Memory B cell (primary cell): ENCODE measurements at places on chromosomes 6 and 20.

GRCh38 chr6:146253691-146254090 lies 224.8 kb downstream of the GRM1 start:
- DNase-seq: no peak

DNA sequence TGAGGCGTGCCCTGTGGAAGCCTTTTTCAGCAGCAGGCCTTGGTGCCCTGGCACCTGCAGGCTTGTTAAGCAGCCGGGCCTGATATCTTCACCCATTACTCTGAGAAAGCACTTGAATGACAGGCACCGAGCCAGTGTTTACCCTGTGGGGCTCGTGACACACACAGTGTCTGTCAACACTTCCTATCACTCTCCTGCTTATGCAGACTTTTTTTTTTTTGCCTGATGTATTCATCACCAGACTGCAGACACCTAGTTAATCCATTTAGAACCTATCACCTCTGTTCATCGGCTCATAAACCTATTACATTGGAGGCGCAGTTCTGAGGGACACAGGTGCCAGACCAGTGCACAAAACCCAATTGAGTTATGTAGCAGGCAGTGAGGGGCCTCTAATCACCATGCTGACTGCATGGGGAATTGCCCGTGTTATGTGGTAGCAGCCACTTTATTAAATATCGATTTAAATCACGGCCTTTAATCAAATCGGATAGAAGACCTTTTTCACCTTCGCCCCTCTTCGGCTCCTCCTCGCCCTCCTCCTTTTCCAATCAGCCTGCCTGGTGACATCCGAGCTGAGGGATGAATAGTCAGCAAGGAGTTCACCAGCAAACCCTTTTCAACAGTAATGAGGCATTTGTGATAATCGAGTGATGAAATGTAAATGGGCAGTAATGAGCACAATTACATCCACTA lies 962.9 kb upstream of the SLC35B3 start:
- no peak for DNase-seq

DNA sequence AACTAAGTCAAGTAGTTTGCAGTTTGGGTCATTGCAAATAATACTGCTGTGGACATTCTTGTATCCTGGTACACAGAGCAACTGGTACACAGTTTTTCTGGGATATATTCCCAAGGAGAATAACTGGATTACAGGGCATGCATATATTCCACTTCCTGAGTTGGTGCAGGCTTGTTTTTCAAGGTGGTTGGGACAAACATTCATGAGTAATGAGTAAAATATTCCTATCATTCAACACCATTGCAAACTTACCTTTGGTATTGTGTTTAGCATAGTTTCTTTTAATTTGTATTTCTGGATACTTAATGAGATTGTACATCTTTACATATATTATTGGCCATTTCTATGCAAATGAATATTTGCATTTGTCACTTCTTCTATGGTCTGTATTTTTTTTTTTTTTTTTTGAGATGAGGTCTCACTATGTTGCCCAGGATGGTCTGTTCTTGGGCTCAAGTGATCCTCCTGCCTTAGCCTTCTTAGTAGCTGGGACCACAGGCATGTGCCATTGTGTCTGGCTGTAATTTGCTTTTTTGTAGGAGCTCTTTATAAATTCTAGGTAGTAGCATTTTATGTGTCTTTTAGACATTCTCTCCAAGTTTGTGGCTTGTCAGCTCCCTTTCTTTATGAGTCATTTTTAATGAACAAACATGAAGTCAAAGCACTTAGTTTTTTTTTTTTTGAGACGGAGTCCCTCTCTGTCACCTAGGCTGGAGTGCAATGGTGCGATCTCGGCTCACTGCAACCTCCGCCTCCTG lies 158.7 kb downstream of the SOX4 start:
- no peak for DNase-seq

DNA sequence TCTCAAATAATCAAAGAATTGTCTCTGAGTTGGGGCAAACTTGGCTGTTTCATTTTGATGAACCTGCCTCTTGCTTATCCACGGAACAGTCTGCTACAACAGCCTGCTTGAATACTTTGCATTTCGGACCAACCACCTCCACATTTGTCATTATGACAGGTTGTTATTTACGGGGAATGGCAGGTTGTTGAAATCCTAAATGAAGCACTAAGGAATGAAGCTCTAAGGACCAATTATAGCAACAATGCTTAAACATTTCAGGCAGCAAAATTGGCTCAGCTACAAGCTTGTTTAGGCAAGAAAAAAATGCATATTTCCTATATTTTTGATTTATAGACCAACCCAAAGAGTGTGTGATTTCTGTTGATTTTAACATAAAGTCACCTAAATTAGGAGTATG lies 84.5 kb downstream of the MAP3K7 start:
- DNase-seq: no peak

DNA sequence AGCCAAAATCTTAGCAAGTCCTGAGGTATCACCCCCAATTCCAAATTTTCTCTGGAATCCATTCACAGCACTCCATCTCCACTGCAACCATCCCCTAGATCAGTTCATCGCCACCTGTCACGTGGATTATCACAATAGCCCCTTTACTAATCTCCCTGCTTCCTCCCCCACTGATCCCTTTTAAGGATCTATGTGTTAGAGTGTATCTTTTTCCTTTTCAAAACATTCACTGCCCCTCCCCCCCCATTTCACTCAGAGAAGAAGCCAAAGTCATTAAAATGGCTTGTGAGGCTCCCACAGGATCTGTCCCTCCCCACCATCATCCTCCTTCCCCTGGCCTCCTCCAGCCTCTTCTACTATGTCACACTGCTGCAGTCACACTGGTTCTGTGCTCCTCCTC lies 18.4 kb upstream of the SPAG4 start:
- DNase-seq: no peak

DNA sequence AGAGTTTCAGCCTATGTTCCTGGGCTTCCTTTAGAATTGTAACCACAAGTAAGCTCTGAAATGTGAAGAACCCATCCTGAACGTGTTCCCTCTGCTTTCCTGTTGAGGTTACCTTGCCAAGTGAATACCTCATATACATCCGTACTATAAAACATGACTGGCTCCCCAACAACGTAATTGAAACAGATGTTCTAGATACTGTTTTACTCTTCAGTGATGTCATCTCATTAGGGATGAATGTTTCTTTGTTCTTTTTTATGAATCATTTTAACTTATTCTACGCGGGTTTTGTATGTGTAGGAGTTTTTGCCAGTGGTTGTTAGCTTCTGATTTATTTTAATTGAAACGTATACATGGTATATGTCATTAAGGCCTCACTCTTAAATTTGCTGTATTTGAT lies 166.8 kb downstream of the SAMD5 start:
- DNase-seq: no peak

DNA sequence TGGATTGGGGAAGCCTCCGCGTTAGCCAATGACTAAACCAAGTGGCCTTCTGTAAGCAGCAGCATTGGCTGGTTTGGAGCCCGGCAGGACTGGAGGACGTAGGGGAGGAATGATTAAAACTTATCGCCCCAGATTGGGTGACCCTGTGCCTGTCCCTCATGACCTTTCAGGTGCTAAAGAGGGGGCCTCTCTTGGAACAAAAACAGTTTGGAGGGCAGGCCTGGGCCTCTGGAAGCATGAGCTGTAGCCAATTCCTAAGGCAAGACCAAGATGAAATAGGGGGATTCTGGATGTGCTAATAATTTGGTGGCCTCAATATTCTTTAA lies 1.4 kb downstream of the GMPR start:
- no peak for DNase-seq

- no peak for DNase-seq
Observed at GRCh38 chr6:5468586-5468985, 207.3 kb downstream of the FARS2 start.

GRCh38 chr6:133710826-133711225 lies 178.1 kb upstream of the TCF21 start:
- no peak for DNase-seq

GRCh38 chr6:27025351-27025750 lies 222.2 kb upstream of the PRSS16 start:
- no peak for DNase-seq

DNA sequence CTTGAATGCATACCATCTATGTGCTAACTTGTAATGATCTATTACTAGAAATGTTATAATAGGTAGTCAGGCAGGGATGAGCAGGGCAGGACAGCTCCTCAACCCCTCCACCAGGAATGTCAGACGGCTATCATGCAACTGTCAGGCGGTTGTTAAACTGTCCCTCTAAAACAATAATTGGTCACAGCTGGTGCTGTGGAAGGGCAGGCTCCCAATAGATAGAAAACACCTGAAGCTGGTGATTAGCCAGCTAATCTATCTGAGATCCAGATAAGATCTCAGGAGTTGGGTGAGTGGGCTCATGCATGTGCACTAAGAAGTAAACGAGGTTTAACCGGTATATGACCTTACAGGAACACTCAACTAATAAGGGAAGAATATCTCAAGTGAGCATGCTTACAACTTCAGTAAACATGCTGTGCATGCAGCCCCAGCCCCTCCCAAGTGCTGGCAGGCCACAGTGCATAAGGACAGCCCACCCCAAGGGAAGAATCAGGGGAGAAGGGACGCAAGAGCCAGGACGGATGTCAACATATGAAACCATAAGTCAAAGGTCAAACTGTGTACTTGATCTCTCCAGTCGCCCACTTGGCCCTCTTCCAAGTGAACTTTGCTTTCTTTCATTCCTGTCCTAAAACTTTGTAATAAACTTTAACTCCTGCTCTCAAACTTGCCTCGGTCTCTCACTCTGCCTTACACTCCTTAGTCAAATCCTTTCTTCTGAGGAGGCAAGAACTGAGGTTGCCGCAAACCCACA lies 566.2 kb upstream of the NRSN1 start:
- no peak for DNase-seq

DNA sequence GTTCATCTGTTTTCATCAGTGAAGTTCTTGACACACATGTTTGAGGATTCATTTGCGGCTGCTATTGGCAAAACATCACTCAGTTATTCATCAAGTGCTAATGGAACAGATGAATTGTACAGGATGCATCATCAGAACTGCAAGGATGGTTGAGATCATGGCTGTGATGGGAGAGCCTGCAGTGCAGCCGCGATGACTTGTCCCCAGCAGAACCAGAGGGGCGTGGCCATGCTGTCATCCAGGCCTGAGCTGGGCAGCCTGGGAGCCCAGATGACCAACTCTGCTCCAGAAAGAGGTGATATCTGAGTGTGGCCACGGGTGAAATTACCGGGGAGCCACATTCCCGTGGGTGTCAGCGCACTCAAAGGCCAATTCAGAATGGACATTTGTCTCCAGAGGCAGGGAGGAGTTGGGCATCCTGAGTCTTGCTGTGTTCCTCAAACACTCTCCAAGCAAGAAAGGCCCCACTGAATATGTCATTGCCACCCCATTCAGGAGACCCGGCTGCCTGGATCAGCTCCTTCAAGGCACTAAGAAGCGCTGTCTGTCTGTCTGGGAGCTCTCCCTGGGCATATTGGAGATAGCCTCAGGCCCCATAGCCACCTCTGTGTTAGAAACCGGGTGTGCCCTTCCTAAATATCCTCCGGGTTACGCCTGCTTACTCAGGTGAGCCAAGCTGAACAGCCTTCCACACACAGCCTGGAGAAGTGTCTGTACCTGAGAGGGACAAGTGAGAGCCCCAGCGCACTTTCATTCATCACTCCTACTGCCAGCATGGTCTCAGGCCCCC lies 66.7 kb downstream of the SYNDIG1 start:
- DNase-seq: no peak
